ENCODE measurements at places on chromosomes 2 and 18. TPM values are rescaled to one million over a fixed set of nuclear protein-coding genes. Genes with fewer than 3 reads are reported as not detected.

EPB41L3 gene
- 23.5 TPM for total RNA-seq

IL37 gene
- not detected for total RNA-seq

MALL gene
- 8.1 TPM for total RNA-seq

MBD1 gene
- 44.7 TPM for total RNA-seq

IL1F10 gene
- not detected for total RNA-seq

EMILIN1 gene
- total RNA-seq = 34.6 TPM

GATA6 gene
- 85.8 TPM for total RNA-seq

DNA sequence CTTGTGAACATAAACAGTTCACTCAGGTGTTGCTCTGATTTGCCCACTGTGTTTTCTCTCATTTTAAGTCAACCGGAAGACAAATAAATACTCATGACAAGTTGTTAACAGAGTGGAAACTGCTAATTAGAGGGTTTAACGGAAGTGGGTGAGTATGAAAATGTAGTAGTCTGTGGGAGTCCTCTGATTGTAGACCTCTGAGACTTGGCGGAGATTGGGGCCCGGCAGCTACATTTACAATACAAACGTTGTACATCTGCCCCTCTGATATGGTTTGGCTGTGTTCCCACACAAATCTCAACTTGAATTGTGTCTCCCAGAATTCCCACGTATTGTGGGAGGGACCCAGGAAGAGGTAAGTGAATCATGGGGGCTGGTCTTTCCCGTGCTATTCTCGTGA is 107.3 kb upstream of the FAM98A start:
- no peak for DNase-seq

- no peak for DNase-seq
Observed at GRCh38 chr2:149415086-149415485, 84.7 kb downstream of the LYPD6 start.

GRCh38 chr18:60339018-60339417 is 33.6 kb downstream of the MC4R start:
- DNase-seq = no peak

DNA sequence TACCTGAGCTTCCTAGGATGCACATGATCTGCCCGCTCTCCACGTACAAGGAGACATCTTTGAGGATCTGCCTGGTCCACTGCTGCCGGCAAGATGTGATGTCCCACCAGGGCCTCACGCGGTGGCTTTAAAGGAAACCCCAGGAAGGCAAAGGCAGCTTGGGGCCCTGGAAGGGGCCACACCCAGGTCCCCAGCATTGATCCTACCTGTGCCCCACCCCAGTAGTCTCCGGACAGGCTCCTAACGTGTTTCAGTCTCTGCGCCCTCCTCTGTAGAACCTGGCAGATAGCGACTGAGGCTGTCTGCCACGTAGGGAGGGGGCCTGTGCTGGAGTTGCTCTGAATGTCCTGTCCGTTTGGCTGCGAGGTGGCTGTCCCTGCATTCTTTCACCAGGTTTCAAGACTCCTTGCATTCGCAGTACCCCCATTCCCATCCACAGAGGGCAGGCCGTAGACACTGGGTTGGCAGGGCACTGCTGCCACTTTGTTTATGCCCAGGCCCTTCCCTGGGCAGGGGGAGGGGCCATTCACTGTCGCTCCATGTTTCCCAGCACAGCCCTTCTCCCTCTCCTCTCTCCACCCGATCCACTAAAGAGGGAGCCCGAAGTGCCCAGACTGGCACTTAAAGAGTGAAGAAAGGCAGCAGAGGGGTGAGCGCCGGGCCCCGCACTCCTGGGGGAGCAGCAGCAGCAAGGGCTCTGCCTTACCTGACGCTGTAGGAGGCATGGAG is 644 bp downstream of the ABCG5 start:
- DNase-seq = no peak

DNA sequence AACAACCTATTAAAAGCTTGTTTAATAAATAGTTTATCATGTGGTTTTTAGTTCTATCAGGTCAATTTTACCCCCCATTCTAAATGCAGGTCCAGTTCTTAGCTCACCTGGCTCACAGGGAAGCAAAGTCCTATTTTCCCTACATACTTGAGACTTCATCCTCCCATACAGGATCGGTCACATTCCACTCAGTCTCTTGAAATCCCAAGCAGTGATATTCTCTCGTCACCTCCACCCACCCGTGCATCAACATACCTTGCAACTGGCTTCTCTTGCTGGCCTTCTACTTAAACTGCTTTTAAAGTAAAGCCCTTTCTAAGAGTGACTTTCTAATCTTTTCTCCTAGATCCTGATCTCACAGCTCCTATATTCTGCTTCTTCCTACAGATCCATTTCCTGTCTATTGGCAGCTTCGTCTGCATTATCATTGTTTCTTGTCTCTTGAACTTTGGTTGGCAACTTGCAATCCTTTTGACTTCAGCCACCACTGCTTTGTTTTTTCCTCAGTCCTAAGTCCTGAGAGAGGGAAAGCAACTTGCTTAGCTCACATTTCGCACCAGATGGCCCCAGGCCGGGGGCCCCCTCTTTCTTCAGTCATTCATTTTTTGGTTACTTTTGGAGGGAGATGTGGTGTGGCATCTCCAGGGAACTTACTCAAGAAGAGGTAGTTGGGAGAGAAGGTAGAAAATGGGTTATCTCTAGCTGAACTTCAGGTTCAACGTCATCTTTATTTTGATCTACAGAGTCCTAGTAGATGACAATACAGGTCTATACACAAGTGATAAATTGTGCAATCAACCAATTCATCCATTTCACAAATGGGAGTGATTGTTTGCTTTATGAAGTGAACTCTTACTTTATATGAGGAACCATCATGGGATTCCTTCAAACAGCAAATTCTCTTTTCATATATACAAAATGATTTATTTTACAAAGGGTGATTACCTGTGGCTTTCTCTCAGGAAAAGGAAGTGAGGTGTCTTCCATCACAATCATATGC is 23.9 kb upstream of the NCOA1 start:
- no peak for DNase-seq

GRCh38 chr2:119385466-119385865 is 18.7 kb downstream of the DBI start:
- no peak for DNase-seq

DNA sequence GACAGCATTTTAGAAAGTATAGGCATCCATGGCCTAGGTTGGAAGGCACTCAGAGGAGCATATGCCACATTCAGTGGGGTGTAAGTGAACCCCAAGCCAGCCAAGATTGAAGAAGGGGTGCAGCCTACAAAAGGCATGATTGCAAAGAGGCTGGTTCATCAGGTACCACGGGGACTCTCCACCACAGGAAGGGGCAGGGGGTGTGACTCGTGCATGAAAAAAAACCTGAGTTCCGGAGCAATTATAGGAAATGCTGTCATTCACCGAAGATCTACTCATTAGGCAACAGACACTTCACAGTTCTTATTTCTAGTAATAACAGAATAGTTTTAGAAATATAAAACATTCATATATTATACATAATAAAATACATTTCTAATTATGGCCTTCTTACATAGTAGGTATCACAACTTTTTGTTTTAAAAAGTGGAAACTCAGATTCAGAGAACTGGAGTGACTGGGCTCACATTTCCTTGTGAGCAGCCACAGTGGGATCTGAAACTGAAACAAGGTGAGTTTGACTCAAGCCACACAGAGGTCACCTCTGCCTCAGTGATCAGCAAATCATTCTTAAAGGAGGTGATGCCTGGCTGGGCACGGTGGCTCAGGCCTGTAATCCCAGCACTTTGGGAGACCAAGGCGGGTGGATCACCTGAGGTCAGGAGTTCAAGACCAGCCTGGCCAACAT is 188.4 kb upstream of the GYPC start:
- DNase-seq = no peak

DNA sequence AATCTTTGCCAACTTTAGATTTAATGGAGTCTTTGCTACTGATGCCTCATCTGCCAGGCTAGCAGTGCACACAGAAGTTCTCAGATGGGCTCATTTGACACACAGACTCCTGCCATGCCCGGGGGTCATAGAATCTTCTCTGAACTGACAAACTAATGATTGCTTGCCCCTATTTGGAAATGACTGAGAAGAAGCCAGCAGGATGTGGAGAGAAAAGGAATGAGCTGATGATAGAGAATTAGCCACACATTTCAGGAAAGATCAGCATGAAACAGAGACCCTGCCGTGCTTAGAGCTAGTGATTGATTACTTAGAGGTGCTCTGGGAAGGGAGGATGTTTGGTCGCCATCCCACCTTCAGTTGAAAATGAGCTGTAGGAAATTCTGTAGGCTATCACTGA is 178.5 kb downstream of the TPGS2 start:
- DNase-seq = no peak

GRCh38 chr2:56729212-56729611 is 545.4 kb downstream of the CCDC85A start:
- no peak for DNase-seq

DNA sequence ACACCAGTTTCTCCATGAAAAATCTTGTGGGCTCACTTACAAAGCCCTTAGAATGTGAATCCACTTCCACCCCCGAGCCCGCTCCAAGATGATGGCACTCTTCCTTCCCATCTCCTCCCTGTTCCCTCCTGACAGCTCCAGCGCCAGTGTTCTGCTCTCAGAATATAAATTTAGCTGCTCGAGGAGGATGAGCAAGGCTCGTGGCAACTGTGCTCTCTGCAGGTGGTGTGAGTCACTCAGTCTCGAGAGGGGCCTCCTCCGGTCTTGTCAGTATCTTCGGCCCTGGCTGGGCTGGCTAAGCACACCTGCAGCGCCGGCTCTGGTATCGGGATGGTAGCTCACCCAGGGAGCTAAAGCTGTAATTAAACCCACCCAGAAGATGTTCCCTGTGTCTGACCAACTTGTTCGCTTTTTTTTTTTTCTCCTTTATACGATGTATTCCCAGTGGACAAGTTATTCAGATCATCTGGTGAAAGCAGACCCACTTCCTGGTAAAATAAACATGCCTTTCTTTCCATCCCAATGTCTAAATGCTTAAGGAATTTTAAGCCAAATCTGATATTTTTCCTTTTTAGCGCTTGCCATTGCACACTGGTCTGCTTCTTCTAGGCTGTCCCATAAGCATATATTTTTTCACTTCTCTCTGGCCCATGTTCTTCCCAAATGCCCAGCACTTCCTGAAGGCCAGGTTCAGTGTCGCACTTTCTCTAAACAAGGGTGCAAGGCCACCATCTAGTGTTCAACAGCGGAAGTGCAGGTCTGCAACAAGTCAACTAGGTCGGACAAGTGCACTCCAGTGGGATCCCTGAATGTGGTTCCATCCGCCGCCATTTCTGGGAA is 31.4 kb upstream of the YPEL5 start:
- DNase-seq = peak; percentile 90

GRCh38 chr2:38907743-38908562 is 18.3 kb downstream of the ARHGEF33 start:
- DNase-seq = no peak

DNA sequence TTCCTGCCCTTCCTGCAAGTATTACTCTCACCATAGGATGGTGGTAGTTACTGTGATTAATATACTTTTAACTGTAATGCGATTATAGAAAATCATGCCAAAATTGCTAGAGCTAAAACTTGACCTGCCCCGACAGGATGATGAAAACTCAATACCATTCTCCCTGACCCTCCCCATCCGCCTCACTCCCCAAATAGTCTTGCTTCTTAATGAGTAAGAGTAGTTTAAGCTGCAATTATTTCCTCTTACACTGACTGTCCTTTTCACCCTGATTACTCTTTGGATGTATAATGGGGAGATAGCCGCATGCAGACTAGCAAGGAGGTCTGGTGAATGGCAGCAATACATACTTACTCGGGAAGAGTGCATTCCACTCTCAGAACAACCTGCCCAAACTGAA is 269.6 kb upstream of the SIX3 start:
- DNase-seq = no peak

- DNase-seq = no peak
Observed at GRCh38 chr2:36677386-36677785, 19.1 kb upstream of the VIT start.

All from right cardiac atrium (tissue), 5 donors.